Stimulated activated CD8-positive, alpha-beta memory T cell treated with anti-CD3 and anti-CD28 coated beads, Interleukin-4, amount 100 ng/mL, for 1 hour (primary cell): ENCODE measurements at places on chromosomes 7 and 10.

GRCh38 chr7:107846324-107846723 is 43.3 kb upstream of the SLC26A3 start:
- DNase-seq = no peak

GRCh38 chr7:30027065-30027456 is 559 bp upstream of the FKBP14 start:
- no peak for DNase-seq

GRCh38 chr7:66894463-66895080 is 26.5 kb upstream of the TMEM248 start:
- no peak for DNase-seq

- DNase-seq = no peak
Observed at GRCh38 chr7:101177644-101178043, 2.4 kb downstream of the NAT16 start.

GRCh38 chr10:60098677-60099601 is 192.6 kb upstream of the CCDC6 start:
- DNase-seq = no peak

GRCh38 chr10:112345202-112345601 is 28.7 kb upstream of the ACSL5 start:
- no peak for DNase-seq

DNA sequence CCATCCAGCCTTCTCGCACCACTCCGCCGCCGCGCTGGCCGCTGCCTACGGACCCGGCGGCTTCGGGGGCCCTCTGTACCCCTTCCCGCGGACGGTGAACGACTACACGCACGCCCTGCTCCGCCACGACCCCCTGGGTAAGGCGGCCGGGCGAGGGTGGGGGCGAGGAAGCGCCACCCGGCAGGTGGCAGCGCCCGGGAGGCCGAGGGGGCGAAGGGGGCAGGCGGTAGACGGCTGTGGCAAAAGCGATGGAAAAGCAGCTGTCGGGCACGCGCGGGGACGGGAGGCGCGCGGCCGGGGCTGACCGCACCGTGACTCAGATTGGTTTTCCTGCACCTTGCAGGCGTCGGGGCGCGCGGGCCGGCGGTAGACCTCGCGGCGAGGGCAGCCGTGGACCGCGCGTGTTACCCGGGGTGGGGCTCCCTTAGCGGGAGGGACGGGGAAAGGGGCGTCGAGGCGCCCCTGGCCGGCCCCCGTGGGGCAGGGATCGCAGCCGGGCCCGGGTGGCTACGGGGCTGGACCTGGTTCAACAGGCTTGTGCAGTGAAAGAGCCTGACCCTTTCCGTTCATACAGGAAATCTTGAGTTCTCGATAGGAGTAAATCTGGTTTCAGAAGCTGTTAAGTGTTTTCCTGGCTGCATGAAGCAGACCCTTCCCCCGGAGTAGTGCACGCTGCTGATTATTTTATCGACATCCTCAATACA is 608 bp downstream of the HHEX start:
- DNase-seq = peak; percentile 41

DNA sequence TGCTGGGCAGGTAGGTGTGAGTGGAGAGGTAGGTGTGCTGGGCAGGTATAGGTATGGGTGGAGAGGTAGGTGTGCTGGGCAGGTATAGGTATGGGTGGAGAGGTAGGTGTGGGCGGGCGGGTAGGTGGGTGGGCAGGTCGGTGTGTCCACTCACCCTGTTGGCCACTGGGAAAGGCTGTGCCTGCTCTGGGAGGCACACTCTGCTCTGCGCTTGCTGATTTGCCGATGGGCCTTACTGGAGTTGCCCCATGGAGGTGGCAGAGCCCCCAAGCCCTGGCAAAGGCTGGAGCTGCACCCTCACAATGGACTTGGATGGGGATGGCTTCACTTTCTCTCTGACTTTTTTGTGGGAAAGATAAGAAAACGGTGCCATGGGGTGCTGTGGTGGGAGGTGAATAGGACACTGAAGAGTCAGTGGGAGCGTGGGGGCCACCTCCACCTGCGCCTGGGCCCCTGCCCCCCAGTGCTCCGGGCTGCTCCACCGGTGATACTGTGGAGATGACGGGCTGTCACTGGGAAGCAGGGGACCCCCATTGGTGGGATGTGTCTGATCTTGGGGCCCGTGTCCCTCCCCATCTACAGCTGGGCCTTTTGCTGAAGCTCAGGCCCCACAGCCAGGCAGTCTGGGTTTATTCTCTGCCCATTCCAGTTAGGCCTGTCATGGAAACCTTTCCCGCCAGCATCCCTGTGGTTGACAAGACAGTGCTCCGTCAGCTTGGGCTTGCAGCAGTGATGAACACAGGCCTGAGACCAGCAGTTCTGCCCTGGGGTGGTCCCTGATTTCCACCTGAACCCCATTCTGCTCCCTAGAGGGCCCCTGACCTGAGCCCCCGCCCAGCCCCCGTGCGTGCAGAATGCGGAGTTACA is 75.0 kb downstream of the NKX6-2 start:
- no peak for DNase-seq

DNA sequence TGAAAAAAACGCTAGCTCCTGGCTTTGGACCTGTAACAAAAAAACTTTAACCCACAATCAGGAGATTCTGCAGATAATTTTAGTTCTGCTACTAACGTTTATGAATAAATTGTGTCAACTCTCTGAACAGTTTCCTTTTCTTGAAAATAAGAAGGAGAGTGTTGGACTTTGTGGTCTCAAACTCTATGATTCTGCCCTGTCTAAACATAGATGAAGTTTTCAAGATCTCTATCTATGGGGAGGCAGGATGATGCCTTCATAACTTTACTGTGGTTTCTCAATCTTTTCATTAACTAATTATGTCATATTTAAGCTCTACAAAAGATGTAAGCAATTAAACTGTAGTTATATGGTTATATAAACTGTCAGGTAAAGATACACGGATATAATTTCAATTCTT is 162.0 kb downstream of the REEP3 start:
- no peak for DNase-seq

GRCh38 chr10:132588301-132589013 is 50.9 kb downstream of the INPP5A start:
- no peak for DNase-seq

GRCh38 chr10:24488631-24489030 is 235.1 kb downstream of the ARHGAP21 start:
- no peak for DNase-seq

DNA sequence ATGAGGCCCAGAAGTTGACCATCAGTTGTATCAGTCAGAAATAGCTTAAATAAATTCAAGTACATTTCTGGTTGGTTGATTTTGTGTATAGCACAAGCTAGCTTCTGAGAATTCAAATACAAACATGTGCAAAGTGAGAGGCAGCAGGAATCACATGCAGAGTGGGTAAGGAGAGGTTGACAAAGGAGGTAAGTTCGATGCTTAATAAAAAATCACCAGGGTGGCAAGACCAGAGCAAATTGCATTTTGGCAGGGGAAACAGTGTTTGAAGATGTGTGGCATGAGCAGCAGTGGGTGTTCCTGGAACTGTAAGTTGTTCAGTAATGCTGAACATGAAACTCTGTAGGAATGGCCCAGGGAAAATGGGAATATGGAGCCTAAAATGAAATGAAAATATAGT is 52.6 kb downstream of the GNAI1 start:
- no peak for DNase-seq

DNA sequence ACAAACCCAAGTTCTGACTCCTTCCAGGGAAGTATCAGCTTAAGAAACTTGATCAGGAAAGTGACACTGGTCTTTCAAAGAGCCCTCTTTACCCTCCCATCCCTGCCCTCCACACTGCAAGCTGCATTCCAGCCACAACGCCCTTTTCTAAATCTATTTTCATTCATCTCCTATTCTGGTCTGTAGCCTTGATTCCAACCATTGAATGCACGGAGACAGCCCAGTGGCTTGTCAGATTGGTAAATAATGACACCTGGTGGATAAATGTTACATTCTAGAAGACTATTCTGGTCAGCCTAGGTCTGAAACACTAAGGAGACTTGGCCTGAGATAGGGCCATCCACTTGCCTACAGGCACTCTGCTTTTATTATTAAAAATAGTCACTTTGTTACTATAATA is 20.9 kb downstream of the MORN4 start:
- DNase-seq = no peak

GRCh38 chr10:76245951-76246495 is 814.6 kb downstream of the LRMDA start:
- DNase-seq = no peak

- no peak for DNase-seq
Observed at GRCh38 chr10:79445977-79446757, 743 bp upstream of the ZCCHC24 start.

DNA sequence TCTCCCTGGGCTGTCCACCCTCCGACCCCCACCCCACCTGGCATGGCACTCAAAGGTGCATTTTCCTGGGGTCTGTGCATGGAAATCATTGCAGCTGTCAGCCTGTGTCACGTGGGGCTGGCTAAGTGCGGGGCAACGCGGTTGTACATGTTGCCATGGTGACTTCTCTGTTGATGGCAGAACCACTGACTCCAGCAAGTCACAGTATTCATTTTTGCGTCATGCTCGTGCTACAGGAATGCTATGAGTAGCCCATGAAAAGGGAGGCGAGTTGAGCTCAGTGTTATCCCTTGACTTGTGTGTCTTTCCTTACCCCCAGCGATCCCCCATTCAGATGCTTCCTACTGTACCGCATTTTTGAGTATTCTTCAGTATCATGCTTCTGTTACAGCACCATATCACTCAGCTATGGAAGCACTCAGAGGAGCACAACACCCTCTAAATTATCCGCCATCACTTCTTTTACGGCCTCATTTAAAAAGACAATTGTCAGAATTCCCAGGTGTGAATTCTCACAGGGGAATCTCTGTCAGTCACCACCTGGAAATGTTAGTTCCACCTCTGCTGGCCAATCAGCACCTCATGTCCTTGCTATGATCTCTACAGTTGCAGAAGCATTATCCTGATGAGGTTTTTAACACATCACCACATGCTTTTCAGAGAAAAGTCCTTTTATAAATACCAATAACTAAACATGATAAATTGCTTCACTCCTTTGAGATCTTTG is 194.4 kb upstream of the C7orf33 start:
- no peak for DNase-seq

DNA sequence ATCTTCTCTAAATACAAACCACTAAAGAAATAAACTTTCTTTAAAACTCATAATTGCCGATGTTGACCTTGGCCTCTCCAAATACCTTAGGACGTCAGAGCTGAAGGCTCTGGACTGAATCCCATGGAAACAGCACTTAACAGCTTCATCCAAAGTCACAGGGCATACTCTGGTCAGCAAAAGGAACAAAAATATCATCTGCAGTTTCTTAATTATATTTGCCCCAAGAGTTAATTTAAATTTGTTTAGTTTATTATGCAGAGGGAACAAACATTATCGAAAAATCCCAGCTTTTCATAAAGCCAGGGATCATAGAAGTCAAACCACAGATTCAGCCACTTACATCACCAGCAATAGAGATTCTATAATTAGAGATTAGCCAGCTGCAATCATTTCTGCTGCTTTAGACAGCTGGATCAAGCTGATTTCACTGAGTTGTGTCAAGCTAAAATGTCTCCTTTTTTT is 20.5 kb upstream of the FAM13C start:
- no peak for DNase-seq

GRCh38 chr10:29722777-29723176 is 88.0 kb upstream of the SVIL start:
- no peak for DNase-seq

DNA sequence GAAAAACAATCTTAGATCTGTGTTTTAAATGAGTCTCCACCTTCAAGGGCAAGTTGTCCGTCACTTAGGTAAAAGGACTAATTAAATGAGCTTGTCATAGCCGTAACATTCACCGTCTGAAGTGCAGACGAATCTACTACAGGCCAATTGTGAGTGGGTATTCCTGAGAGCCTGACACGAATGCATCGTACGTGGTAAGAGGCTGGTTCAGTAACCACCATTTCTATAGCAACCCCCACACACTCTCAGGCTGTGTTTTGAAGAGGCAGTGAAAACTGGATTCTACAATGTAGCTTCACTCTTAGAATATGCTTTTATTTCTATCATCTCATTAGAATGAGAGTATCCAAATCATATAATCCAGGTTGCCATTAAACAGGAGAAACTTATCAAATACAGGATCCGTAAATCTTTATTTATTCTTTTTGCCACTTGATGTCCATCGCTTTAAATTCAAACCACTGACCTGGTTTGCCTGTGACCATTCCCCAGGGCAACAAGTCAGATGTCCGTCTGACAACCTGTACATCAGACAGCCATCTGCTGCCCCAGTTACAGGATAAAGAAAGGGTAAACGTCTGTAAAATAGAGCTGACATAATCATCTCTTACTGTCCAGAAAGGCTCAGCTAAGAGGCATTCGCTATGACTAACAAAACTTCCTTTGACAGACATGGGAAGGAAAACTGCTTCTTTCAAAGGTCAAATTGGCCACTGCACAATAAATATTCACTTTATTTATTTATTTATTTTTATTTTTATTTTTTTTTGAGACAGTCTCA is 70.3 kb upstream of the NMT2 start:
- no peak for DNase-seq
